SIG-M5 (cell line): ENCODE measurements at places on chromosomes 7 and 10.

DNA sequence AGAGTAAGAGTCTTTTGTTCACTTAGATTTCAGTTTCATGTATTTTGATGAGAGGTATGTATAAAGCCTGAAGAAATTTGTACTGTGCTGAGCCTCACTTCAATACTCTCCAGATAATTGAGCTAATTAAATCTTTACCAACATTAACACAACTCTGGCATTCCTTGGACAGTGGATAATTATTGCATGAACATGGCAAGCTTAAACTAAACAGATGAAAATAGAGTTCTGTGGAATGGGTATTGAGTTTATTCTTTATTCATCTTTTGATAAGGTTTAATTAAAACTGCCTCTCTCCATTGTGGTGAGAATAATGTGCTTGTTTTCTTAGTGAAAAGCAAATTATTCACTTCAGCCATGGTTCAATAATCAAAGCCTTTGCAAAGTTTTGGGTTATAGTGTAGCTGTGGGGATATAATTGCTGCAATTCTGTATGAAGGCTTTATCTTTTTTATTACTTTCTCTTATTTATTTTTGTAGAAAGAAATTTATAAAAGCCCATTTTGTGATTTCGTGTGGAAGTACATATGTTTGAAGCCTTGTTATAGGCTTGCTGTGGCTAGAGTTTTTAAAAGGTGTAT lies 126.4 kb upstream of the FZD1 start:
- no peak for DNase-seq

DNA sequence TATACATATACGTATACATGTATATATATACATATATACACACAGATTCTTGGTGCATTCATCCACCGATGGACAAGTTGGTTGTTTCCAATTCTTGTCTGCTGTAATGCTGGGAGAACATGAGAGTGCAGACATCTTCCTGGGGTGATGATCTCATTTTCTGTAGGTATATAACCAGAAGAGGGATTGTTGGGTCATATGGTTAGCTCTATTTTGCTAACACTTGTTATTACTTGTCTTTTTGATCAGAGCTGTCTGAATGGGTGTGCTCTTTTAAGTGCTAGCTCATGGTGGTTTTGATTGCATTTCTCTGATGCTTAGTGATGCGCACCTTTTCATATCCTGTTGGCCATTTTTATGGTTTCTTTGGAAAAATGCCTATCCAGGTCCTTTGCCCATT lies 106.4 kb downstream of the TAX1BP1 start:
- no peak for DNase-seq

DNA sequence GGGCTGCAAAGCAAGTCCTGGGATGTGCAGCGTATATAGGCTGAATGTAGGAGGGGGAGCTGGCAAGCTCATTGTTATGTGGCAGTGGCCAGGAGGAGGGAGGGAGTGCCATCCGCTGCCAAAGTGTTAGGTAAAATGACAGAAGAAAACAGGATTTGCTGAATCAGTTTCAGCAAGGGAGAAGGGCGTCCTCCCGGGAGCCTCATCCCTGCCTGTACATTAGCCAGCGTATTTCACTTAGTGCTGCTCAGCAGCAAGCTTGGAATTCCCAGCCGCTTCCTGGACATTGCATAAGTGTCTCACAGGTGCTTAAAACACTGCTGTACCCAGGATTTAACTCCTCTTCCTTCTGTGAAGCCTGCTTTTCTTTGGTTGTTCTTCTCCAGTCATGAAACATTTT lies 2.5 kb downstream of the NIPSNAP2 start:
- DNase-seq, result no peak

DNA sequence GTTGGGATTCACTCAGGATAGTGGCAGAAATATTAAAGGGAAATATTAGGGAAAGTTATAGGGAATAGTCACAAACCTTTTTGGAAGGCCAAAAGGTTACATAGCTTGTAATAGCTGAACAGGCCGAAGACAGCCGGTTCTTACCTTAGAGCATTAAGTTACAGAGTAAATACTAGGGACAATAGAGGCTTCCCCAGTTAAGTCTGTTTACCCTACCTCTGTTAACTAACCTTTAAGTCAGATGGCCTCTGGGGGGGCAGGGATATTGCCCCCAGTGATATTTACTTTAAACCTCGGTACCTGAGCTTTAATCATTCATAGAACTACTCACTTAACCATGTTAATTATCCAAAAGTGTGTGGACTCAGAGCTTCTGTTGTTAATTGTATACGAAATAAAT lies 7.4 kb downstream of the POLR1F start:
- DNase-seq, result no peak

GRCh38 chr10:28991333-28992270 lies 297.3 kb upstream of the LYZL1 start:
- DNase-seq, result no peak

DNA sequence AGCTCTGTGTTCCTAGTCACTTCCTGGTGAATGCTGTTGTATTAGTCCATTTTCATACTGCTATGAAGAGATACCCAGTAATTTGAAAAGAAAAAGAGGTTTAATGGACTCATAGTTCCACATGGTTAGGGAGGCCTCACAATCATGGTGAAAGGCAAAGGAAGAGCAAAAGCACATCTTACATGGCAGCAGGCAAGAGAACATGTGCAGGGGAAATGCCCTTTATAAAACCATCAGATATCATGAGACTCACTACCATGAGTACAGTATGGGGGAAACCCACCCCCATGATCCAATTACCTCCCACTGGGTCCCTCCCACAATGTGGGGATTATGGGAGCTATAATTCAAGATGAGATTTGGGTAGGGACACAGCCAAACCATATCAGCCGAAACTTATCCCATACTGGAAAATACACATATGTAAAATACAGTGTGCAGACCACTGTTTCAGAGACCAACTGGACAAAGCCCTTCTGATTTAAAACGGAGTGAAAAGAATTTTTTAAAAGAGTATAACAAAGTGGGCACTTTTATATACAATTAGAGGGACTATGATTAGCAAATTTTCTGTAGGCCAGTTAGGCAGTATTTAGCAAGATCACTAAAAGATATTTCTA lies 8.0 kb downstream of the CYREN start:
- DNase-seq, result no peak

GRCh38 chr7:31271641-31272405 lies 68.7 kb downstream of the NEUROD6 start:
- no peak for DNase-seq

GRCh38 chr7:48441848-48442492 lies 270.7 kb downstream of the ABCA13 start:
- no peak for DNase-seq

DNA sequence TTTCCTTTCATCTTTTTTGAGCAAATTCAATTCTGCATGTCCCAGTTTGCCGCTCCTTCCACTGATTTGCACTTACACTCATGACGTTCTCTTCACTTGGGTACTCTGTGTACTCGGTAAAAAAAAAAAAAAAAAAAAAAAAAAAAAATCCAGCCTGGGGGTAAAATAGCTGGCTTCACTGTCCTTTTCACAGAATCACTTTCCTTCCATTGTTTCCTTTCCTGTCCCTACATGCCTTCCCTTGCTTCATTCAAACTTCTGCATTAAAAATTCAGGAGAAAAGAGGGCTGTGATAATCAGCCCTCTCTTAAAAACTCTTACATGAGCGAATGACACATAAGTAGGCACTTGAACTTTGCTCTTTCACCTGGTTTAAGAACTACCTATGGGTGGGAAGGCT lies 8.7 kb downstream of the ANKRD1 start:
- no peak for DNase-seq

GRCh38 chr7:29538389-29538788 lies 25.2 kb upstream of the PRR15 start:
- DNase-seq, result no peak

GRCh38 chr7:67453580-67454380 lies 457.1 kb downstream of the TYW1 start:
- DNase-seq, result no peak

GRCh38 chr7:121610243-121610642 lies 214.1 kb upstream of the FAM3C start:
- no peak for DNase-seq

GRCh38 chr10:116777006-116777405 lies 34.6 kb upstream of the HSPA12A start:
- DNase-seq, result no peak

GRCh38 chr7:135673360-135673706 lies 11.0 kb downstream of the STMP1 start:
- no peak for DNase-seq

DNA sequence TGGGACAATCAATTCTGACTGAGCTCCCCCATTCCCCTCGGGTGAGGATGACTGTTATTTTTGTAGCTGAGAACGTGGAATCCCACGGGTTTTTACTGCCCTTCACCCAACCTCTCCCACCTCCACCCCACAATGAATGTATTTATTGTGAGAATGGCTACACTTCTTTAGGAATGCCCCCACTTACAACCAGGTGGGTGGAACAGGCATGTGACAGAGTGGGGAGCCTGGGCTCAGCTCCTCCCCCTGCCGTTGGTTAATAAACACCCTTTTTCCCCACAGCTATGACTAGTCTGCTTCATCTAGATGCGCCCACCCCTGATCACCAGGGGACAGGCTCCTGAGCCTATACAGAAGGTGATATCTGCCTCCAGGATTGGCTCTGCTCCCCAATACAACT lies 2.0 kb downstream of the MRPL43 start:
- no peak for DNase-seq

- DNase-seq, result no peak
Measured at GRCh38 chr10:129179972-129180678, 286.9 kb upstream of the MGMT start.

DNA sequence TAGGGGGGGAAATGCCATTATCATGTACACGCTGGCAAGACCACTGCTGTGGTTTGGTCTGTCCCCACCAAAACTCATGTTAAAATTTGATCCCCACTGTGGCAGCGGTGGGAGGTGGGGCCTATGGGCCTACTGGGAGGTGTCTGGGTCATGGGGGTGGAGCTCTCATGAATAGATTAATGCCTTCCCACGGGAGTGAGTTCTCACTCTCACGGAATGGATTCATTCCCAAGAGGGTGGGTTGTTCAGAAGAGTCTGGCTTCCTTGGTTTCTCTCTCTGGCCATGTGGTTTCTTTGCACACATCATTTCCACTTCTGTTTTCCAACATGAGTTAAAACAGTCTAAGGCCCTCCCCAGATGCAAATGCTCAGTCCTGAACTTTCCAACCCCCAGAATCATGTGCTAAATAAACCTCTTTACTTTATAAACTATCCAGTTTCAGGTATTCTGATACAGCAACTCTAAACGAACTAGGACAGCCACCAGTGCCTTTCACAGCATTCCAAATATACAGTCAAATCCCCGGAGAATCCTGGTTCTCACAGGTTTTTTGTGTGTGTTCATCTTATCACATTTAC lies 44.3 kb downstream of the SMURF1 start:
- DNase-seq, result no peak
